ENCODE measurements at places on chromosomes 12 and 14.

GRCh38 chr14:94282991-94283723 lies 9.9 kb downstream of the SERPINA10 start:
- no peak for ATAC-seq

DNA sequence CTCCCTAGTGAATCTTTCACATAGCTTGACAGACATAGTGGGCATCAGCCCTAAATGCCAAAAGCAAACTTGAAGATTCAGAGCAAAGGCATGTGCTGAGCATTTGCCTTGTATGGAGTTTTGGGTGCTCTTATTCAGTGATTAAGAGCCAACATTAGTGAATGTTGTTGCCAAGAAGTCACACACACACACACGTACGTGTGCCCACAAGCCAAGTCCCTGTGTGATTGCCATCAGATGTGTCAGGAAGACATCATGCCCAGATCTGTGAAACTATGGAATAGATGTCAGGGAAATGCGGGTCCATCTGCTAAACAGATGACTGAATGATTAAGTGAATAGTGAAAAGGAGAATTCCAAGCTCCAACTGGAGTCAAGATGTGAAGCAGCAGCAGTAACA lies 149.0 kb downstream of the AKAP6 start:
- no peak for ATAC-seq

GRCh38 chr12:4908684-4909409 lies 858 bp upstream of the KCNA1 start:
- no peak for ATAC-seq

DNA sequence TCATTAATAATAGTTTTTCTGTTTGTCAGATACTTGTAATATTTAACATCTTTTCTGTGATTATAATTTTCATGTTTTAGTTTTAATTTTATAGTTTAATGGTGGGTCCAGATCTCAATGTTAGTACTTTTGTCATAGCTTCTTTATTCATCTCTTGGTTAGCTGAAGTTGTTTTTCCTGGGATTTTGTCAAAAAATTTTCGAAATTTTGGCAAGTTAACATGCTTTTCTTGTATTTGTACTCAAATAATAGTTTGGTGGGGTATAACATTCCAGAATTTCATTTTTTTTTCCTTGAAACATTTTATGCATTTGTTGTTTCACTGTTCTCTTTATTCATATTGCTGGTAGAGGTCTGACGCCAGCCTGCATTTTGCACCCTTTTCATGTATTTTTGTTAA lies 45.5 kb downstream of the KTN1 start:
- ATAC-seq = no peak

DNA sequence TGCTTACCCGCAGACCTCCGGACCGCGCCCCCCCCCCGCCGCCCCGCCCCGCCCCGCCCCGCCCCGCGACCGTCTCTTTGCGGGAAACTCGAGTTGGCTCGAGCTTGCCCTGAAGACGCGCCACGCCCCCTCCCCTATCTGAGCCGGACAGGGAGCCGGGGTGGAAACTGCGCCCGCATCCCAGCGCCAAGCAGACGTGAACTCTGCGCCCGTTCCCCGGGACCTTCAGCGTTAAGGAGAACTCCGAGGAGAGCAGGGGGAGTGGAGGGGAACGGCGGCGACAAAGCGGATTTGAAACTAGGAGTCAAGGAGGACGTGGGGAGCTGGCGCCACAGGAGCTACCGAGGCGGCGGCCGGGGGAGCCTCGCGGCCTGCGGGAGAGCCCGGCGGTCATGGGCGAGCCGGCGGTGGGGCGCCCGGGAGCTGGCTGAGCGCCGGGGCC lies at the start of gene KCNK13:
Gene KCNK13, plus strand, starts transcription at position 310 of the 442 bp plus-strand sequence. CDS start 212 bp downstream, outside the sequence.
- no peak for ATAC-seq

GRCh38 chr12:111111681-111112080 lies 191.3 kb upstream of the MYL2 start:
- no peak for ATAC-seq

DNA sequence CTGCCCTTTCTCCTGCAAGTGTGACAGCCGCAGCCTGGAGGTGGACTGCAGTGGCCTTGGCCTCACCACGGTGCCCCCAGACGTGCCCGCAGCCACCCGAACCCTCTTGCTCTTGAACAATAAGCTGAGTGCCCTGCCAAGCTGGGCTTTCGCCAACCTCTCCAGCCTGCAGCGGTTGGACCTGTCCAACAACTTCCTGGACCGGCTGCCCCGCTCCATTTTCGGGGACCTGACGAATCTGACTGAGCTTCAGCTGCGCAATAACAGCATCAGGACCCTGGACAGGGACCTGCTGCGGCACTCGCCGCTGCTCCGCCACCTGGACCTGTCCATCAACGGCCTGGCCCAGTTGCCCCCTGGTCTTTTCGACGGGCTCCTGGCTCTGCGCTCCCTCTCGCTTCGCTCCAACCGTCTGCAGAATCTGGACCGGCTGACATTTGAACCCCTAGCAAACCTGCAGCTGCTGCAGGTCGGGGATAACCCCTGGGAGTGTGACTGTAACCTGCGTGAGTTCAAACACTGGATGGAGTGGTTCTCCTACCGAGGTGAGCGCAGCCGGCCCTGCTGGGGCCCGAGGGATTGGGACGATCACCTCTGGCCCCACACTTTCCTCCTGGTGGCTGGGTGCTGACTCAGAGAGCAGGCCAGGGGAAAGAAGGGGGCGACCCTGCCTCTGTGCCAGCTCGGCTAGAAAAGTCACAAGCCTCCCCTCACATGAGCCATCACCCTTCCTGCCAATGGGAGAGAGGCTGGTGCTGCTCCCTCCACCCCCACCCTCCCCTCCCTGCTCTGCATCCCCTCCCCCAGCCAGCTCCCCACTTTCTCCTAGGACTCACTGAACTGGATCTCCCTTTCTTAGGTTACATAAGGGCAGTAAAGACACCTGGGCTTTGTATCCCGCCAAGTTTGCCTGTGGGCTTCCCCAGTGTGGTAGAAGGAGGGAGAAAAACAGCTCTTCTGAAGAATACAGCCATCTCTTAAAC lies 10.9 kb downstream of the LRTM2 start:
- no peak for ATAC-seq

DNA sequence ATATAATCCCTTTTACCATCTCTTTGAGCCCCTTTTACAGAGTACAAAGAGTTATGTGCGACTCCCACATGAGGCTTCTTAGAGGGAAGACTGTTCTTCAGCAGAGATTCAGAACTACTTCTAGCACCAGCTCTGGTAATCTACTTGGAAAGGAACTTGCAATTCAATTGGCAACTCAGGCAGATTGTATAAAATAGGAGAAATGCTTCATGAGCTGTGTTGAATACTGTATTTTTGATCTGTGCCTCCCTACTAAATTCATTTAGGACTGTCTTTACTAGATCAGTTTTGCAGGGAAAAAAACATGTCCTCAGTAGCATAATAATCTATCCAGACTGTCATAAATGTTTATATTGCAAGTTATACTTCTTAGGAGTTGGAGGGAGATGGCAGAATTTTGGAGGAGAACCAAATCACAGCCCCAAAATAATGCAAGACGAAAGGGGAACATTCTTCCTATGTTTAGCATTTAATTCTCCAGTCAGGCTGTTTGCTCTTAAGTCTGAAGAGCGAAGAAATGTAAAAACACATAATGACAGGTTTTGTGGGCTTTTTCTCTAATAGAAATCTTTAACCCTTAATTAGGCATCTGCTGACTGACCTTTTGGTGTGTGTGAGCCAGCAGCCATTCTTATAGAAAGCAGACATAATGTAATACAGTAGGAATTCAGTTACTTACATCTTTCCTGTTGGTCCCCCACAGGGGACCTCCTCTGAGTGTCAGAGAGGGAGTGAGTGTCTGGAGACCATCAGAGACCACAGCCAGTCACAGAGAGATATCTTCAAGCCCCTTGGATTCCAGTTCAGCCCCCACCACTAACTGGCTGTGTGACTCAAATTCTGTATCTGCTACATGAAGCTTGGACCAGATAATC lies 3.9 kb downstream of the ANO4 start:
- no peak for ATAC-seq

DNA sequence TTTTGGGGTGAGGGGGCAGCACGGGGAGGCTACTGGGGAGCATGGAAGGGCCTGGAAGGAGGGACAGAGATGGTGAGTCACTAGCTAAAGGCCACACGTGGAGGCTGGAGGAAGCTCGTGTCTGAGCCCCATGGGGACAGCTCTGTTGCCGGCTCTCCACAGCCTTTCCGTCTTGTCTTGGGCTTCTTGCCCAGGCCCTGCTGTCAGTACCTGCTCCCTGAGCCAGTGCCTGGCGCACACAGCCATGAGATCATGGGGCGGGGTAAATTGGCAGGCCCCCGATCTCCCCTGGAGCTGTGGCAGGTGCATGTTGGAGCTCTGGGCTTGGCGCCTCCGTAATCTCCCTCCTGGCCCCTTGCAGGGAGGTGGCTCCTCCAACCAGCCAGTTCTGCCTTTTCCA lies 16.1 kb upstream of the KRT80 start:
- no peak for ATAC-seq

DNA sequence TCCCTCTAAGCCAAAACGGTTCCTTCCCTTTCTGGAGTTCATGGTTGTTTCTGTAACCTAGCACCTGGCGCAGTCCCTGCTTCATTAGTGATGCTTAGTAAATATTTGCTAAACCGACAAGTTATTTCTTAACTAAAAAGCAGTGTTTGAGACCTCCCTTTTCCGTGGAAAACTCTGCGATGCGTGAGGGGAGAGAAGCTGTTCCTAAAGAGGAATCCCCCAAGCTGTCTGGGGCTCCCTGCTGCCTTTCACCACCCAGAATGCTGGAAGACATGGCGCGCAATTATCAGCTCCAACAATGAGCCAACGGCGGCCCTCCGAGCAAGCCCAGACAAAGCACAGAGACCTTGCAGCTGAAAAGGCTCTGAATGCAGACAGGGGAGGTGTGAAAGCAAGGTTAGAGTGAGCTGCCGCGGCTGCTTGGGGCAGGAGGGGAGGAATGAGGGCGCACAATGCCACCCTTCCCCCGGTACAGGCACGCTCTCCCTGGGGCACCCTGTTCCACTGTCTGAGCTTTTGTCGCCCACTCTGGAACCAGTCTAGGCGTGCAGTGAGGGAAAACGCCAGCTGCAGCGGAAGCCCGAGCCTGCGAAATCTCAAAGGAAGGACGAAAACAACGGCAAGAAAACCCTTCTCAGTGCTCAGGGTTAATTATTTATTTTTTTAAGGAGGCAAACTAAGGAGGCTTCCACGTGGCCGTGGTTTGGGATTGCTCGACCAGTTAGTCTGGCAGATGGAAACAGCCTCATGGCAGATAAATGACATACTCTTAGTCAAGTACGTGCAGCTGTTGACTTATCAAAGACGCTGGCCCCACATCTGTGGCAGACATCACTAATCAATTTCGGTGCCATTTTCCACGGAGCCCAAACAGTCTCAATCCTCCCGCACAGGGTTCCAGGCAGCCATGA lies 66.3 kb downstream of the RBM19 start:
- no peak for ATAC-seq

DNA sequence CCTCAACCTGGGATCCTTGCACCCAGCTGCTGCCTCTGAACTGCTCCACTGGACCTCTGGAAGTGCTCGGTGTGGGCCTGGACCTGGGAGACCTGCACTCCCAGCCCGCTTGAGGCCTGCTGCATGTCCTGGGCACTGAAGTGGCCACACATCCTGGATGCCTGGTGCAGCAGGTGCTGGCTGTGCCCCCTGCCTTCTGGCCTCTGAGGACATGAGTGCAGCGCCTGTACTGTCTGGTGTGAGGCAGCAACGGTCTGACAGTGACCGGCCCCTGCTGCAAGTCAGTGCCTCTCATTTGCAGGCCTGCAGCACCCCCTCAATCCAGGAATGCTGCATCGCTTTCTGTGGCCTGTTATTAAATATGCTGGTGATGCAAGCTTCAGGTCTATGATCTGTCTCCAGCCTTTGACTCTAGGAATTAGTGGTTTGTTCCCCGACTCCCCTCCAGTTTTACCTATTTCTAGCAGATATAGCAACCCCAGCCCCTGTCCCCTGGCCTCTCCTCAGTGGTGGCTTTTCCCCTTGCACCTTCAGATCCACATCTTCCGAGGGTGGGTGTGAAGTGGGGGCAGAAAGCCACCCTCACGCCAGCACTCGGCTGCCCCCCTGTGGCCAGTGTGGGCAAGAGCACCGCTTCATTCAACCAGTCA lies 3.6 kb downstream of the SMIM41 start:
- ATAC-seq = peak; percentile 71

GRCh38 chr14:72247896-72248465 lies 315.8 kb downstream of the RGS6 start:
- no peak for ATAC-seq

- no peak for ATAC-seq
These were observed 30.3 kb downstream of the CCDC88C start for GRCh38 chr14:91387169-91387835.

DNA sequence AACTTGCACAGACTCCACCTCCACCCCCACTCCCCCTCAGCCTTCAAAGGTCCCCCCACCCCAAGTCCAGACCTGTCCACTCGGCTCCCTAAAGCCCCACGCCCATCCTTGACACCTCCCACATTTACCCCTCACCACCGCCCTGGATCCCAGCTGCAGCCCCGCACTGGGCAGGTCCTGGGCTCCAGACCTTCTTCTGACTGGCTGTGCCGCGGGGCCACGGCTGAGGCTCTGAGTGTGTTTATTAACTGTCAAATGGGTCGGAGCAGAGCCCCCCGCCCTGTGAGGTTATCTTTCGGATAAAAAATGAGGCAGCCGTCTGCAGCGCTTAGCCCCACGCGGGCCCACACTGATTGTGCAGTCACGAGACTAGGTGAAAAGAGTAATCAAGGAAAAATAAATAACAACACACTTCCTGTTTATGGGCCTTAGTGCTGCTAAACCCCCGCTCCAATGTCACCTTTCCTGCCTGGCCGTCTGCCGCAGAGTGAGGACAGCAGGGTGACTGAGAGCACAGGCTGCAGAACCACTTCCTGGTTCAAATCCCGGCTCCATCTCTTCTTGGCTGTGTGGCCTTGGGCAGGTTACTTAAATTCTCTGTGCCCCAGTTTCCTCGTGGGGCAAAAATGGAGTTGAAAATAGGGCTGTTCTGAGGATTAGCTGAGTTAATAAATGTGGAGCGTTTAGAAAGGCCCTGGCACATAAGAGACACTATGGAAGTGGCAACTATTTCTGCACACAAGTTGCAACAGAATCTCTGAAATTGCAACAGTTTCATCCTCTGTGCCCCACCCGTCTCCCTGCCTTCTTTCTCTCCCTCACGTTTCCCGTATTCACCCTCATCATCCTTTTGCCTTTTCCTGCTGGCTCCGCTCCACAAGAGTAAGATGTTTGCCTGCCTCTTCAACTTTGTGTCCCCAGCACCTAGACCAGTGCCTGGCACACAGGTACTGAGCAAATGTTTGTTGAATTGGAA lies 9.4 kb downstream of the SETD1B start:
- ATAC-seq = no peak

DNA sequence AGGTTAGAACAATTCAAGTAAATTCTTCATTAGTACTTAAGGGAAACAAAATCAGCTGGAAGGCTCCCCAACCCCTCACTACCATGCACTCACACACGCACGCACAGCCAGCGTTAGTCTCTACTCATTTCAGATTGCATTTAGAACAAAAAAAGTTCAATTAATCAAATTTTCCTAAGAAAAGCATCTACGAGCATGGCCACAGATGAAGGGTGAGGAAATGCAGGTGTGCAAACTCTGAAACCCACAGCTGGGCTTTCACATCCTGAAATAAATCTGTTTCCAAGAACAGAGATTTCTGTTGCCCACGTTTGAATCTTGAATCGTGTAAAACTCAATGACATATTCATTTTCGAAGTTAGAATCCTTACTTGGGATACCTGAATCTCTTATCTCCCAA lies 62.6 kb downstream of the SEL1L start:
- peak; percentile 14 for ATAC-seq

- ATAC-seq = no peak
These were observed 67.0 kb downstream of the FBXW8 start for GRCh38 chr12:116977465-116978380.

GRCh38 chr12:112419297-112420133 lies 768 bp downstream of the PTPN11 start:
- ATAC-seq = peak; percentile 61
